ENCODE measurements at places on chromosomes 13 and 19. TPM values are rescaled to one million over a fixed set of nuclear protein-coding genes. Genes with fewer than 3 reads are reported as not detected.

ANKLE1 gene
- 0.12 TPM for total RNA-seq

LRRC63 gene
- not detected for total RNA-seq

C1QTNF9 gene
- not detected for total RNA-seq

C13orf42 gene
- total RNA-seq, result not detected

GRIN3B gene
- not detected for total RNA-seq

DNA sequence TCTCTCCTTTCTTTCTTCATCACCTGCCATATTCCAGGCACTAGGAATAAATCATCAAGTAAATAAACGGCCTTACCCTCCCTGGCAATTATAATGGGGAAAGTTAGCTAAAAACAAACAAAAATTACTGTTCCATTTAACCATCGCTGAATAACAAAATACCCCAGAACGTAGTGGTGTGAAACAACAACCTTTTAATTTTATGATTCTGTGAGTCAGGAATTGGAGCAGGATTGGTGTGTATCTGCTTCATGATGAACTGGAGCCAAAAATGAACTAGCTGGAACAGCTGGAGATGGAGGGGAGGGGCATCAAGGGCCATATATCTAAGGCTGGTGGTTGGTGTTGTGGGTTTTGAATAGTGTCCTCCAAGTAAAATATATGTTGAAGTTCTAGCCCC, 3.7 kb upstream of the CADM4 start:
- no peak for DNase-seq

DNA sequence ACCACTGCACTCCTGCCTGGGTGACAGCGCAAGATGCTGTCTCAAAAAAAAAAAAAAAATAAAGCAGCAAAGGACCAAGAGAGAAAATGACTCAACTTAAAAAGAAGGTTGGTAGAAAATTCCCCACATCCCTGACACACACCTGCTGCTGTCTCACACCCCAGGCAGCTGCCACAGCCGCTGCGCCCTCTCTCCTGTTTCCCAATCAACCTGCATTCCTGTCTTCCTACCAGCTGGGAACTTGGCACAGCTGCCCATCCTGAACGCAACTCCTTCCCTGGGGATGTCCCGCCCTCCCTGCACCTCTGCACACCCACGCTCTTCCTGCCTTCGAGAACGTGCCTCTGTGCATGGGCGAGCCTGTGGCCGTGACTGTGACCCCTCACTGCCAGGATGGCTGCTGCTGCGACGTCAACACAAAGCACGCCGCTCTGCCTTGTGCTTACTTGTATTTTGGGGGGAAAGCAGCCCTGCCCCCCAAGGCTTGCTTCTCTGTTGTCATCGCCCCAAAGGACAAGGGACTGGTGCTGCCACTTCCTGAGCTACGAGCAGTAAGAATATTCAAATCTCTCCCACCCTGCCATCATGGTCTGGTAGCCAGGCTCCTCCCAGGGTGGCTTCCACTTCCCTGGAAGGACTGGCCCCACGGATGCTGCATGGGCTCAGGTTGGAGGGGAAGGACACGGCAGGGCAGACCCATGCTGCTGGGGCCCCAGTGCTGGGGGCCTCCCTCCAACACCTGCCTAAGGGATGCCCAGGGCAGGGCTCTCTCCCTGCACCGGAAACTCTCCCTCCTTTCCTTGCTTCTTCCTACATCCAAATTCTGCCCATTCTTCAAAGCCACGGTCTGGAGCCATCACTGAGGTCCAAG, 20.7 kb downstream of the SH3GL1 start:
- DNase-seq, result no peak

- no peak for DNase-seq
Observed at GRCh38 chr19:34128558-34129250, 43.6 kb upstream of the LSM14A start.

GRCh38 chr19:51690454-51691073, 2.6 kb upstream of the SPACA6 start:
- no peak for DNase-seq

DNA sequence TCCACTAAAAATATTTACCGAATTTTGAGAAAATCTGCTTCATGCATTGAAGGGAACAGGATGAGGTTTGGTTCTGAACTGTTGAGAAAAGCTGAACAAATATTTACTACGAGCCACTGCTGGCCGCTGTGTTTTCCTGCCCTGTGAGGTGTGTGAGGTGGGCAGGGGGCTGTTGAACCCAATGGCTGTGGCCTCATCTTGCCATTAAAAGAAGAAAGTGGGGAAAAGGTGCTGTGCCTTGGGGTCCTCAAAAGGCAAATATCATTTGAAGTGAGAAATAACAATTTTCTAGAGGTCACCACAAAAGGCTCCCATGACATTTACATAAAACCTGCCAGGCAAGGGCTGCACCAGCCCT, 44.7 kb downstream of the KLF2 start:
- no peak for DNase-seq

DNA sequence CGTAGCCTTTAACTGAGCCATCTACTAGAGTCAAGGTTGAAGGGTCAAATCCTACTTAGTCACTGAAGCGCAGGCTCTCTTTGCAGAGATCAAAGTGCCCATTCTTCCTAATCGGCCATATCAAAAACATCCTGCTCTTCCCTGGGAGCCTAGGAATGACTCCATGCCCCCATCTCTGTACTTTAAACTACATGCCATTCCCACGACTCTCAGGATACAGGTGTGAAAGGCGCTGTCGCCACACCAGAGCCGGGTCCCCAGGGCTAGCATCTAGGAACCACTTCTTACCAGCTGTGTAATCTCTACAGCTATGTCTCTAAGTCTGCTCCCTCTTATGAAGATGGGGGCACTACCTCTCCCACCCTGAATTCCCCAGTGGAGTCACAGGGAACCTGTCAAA, 22.3 kb downstream of the IRS2 start:
- no peak for DNase-seq

GRCh38 chr13:30415430-30416030, 6.8 kb upstream of the UBE2L5 start:
- no peak for DNase-seq

- no peak for DNase-seq
Observed at GRCh38 chr19:7778081-7778480, 15.0 kb downstream of the CLEC4M start.

DNA sequence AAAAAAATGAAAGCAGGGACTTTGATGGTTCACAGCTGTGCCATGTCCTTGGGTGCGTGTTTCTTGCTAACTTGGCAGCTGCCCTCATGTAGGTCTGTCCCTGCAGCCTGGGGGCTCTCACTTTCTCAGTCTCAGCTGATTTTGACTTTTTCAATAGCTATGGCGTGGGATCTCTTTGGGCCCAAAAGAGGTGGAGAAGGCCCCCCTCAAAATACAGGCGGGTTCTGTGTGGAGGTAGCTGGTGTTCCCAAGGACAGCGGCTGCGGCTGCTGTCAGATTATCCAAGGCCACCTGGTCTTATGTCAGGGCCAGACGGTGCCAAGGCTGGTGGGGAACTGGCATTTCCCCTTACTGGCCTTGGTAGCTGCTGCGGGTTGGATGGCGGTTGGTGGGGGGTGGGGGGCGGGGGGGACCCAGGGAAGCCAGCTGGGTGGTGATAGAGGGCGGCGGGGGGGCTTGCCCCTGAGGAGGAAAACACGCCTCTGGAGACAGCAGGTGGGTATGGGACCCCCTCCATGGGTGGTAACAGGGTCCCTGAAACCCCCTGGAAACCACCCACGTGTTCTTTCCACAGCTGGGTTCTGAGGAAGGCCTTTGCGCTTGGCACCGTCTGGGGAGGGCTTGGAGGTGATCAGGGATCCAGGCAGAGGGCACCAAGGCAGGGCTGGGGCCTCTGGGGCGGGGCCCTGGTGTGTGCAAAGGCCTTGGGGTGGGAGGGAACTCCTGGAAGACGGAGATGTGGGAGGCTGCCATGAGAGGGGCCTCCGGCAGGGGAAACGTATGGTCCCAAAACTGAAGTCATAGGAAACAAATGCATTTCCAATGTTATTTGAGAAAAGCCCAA, 4.1 kb downstream of the TIMM13 start:
- DNase-seq, result no peak

DNA sequence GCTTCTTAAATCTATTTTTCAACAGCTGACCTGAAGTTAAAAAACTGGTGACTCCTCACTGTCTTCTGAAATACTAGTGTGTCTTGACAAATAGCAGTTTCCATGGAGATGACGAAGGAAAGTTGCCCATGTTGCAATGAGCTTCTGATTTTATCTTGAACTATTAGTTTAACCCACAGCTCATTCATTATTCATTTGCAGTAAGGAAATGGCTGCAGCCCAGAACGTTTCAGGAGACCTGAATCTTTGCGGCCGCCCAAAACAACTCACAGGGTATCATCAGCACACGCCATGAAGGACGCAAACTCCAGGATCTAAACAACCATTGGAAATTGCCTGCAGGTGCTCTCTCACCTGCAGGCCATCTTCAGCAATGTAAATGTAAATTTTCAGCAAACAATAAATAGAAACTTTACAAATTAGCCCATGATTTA, 142.5 kb downstream of the DCLK1 start:
- no peak for DNase-seq

GRCh38 chr13:68027306-68027705, 797.2 kb upstream of the PCDH9 start:
- no peak for DNase-seq

GRCh38 chr19:55526216-55527196, 10.4 kb downstream of the SBK2 start:
- no peak for DNase-seq

DNA sequence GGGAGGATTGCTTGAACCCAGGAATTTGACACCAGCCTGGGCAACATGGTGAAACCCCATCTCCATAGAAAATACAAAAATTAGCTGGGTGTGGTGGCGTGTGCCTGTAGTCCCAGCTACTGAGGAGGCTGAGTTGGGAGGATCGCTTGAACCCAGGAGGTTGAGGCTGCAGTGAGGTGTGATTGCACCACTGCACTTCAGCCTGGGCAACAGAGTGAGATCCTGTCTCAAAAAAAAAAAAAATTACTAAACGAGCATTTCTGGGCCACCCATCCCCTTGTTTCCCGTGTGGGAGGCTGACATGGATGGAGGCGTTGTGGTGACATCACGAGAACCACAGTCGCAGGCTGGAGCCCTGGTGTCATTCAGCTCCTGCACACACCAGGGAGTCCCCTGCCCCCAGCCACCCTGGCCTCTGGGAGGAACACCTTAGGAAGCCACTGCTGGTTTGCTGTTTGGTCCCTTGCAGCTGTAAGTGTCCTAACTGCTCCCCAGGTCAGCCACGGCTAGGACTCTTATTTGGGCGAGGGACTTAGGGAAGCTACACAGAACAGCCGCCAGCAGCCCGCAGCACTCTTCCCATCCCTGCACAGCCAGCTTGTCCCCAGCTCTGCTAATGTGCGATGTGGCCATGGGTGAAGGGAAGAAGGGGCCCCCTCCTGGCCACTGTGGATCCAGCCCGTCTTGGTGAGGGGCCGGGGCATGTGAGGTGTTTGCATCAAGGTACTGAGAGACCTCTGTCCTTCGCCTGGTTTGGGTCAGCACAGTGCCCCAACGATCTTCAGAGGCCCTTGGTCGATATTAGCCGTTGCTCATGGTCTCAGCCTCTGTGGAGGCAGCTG, 12.7 kb downstream of the NKPD1 start:
- DNase-seq, result no peak

DNA sequence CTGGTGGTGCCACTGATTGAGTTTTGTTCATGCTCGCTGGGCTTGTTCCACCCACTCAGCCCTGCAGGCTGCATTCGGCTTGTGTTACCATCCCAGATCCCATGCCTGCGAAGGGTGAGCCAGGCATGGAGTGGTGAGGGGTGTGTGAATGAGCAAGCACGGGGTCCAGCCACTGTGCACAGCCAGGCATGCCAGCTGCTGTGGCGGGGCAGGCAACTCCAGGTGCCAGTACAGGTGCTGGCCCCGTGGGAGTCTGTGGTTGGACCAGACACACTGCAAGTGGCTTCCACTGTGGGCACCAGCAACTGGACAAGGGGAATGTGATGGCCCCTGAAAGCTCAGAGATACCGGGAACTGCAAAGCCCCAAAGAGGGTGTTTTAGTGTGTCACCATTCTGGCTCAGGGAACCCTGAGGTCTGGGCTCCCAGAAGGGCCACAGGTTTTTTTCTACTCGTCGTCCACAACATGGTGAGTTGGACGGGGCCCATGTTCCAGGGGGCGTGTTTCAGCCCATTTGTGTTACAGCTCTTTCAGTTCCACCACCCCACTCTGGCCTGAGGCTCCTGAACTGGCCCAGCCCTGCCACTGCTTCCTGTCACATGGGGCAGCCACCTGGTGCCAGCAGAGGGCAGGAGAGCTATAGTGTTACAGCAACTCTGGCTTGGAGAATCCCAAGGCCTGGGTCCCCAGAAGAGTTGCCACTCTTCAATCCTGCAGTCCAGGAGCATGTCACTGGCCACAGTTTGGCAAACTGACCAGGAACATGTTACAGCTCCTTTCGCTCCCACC, 217.0 kb upstream of the OBI1 start:
- DNase-seq, result no peak

DNA sequence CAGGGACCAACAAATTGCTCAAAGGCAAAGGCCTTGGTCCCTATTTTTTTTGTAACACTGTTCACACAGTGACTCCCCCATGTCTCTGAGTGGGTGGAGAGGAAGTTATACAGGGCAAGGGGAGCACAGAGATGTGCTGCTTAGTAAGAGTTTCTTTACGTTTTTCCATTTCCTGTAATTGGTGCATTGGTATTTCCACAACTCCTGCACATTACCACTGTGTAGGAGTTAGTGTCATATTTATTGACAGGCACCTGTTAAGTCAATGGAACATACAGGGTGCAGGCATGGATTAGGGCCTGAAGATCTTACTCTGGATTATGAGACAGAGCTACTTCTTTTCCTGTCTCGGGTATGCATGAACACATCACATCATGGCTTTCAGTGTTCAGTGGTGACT, 45.2 kb downstream of the SOX21 start:
- DNase-seq, result no peak

DNA sequence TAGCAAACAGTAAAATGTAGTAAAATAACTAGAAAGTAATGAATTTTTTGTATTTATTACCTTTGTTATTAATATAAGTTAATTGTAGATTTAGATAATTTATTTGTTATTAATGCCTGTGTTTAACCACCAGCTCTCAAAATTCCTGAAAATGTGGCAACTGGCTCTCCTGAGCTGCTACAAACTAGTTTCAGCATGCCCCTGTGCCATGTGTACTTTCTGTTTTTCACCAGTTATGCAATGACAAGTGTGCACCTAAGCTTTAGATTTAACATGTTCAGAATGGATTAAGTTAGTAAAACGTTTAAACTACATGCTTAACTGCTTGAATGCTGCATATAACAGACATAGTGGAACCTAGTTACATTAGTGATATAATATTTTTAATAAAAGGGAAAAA, 88.1 kb downstream of the POSTN start:
- no peak for DNase-seq

Measured in esophagus squamous epithelium (tissue), 5 donors.